ENCODE measurements at places on chromosomes 11 and 22. TPM values are rescaled to one million over a fixed set of nuclear protein-coding genes. Genes with fewer than 3 reads are reported as not detected.

GRCh38 chr22:33659448-33659847 lies 260.8 kb downstream of the LARGE1 start:
- peak; percentile 30 for DNase-seq

DNA sequence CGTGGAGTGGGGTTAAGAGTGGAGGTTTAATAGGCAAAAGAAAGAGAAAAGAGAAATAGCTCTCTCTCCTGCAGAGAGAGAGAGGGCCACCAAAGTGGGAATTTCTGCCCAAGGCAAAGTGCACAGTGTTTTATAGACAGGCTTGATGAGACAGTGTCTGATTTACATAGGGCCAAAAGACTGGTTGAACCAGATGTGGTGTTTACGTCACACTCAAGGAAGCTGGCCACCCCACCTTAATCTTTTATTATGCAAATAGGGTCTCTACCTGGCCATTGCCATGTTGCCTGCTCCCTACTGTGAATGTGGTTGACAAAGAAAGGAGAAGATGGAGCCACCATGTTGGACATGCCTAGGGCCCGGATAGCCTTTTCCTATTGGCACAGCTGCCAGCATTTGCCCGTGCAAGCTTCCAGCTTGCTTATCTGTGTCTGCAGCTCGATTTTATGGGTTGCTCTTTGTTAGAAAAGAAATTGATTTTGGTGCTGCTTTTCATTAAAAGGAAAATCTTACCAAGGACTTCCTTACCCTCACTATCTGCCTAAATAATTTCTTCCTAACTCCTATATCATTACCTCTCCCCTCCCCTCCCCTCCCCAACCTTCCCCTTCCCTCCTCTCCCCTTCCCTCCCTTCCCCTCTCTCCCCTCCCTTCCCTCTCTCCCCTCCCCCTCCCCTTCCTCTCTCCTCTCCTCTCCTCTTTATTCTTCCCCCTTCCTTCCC lies 436.0 kb downstream of the NELL1 start:
- DNase-seq, result no peak

DNA sequence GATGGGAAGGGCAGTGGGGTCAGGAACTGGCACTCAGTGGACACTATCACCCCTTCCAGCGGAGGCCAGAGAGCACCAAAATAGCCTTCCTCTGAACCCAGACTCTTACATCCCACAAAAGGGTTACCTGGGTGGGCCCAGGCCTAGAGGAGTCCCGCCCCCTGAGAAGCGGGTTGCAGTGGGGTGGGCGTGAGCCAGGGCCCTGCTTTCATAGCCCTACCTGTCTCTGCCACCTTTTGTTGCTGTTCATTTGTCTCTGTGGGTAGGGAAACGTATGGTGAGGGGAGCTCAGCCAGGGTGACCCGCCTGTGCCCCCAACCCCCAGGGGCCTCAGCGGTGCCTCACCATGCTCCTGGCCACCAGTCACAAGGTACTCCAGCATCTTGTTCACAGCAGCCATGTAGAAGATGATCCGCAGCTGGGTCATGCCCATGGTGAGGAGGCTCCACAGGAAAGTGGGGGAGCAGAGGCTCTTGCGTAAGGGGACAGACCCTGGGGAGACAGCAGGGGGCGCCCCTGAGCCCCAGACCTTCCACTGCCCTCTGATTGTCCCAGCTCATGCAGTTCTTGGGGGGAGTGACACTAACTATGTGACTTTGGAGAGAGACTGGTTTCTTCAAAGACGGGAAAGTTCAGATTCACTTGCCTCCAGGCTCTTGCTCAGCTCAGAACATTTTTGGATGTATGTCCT lies 24.0 kb downstream of the SLC43A1 start:
- no peak for DNase-seq

DNA sequence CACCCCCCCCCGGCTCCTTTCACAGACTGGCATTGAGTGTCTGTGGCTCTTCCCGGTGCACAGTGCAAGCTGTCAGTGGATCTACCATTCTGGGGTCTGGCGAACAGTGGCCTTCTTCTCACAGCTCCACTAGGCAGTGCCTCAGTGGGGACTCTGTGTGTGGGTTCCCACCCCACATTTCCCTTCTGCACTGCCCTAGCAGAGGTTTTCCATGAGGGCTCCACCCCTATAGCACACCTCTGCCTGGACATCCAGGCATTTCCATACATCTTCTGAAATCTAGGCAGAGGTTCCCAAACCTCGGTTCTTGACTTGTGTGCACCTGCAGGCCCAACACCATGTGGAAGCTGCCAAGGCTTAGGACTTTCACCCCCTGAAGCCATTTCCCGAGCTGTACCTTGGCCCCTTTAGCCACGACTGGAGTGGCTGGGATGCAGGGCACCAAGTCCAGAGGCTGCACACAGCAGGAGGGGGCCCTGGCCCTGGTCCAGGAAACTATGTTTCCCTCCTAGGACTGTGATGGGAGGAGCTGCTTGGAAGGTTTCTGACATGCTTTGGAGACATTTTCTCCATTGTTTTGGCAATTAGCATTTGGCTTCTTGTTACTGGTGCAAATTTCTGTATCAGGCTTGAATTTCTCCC lies 26.0 kb downstream of the BCL2L13 start:
- no peak for DNase-seq

- no peak for DNase-seq
These were observed 71.0 kb upstream of the KIRREL3 start for GRCh38 chr11:127071606-127072005.

GRCh38 chr11:86249307-86250098 lies 5.0 kb downstream of the EED start:
- DNase-seq, result no peak

DNA sequence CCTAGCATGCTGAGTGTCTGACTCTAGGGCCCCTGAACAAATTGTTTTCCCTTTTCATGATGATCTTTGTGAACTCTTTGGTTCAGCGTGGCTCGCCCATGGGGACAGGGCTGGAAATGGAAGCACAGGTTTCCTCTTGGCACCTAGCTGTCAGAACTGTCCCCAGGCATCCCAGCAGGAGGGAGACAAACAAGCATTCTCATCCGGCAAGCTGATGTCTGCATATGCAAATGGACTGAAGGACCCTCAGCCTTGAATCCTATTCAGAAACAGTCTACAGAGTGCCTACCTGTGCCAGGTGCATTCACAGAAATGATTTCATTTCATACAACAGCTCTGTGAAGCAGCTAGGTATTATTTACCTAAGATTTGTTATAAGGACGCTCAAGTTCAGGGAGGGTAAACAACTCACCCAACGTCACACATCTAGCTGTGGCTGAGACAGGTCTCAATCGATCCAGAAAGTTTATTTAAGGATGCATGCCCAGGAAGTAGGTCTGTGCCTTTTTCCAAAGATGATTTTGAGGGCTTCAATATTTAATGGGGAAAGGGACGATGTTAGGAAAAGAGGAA lies 176.4 kb downstream of the KIRREL3 start:
- no peak for DNase-seq

DNA sequence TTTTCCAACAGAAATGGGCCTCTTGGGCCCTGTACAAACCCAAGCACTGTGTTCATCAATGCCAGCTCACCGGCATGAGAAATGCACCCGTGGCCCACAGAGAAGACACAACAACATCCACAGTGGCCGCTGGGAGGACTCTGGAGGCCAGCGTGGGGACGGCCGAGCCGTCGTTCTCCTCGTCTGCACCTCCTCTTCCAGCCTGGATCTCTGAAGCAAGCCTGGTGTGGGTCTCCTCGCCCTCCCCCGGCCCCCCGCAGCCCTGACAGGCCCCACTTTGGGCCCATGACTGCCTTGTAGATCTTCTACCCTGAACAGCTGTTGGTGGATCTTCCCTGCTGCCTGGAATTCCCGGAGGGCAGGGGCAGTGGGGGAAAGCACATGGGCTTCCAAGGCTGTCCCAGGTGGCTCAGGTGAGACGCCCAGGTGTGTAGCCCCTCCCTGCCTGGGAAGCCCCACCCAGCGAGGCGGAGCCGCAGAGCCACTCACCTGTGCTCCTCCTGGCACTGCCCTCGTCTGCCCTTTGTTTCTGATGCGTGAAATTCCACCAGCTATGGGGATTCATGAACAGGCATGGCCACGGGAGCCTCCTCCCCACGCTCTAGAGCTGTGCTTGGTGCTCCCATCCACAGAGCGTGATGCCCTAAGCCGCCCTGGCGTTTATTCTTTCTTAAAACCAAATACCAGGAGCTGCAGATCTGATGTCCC lies 225.9 kb downstream of the BRD1 start:
- no peak for DNase-seq

GRCh38 chr22:40237241-40237640 lies 59.5 kb downstream of the TNRC6B start:
- no peak for DNase-seq

- DNase-seq, result no peak
These were observed 61.4 kb upstream of the MTMR2 start for GRCh38 chr11:95985174-95985808.

GRCh38 chr11:122977470-122978298 lies 4.0 kb downstream of the BSX start:
- no peak for DNase-seq

The ESAM gene
- 91.6 TPM for total RNA-seq

The TMPRSS6 gene
- not detected for total RNA-seq

The DENND6B gene
- total RNA-seq, result 6.1 TPM

The MS4A4E gene
- total RNA-seq, result not detected

The ZP1 gene
- not detected for total RNA-seq
